Stimulated activated CD4-positive, alpha-beta T cell treated with anti-CD3 and anti-CD28 coated beads, Interleukin-12 subunit alpha, Interleukin-12 subunit beta, amount 100 ng/mL, for 4 hours (primary cell): ENCODE measurements at places on chromosomes 2 and 18.

DNA sequence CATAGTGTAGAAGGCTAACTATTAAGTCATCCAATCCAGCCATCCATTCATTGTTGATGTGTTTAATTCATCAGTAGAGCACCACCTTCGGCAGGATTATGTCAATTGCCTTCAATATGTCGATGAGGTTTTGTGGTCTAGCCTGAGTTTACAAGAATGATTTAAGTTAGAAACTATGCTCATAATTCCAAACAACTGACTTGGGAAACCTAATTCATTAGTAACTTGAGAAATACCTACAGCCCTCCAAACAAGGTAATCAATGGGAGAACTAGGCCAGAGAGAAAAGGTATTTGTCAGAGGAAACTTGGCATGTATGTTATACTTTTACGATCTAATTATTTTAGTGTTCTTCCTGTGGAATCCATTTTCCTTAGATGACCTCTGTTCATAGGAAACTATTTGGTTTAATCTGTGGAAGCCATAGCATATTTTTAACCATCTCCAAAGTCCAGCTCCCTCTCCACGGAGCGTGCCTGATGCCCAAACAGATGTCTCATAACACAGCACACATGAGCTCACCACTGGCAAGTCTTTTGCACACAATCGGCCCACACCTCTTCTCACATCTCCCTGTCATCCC lies 148.5 kb downstream of the GFPT1 start:
- DNase-seq = no peak

DNA sequence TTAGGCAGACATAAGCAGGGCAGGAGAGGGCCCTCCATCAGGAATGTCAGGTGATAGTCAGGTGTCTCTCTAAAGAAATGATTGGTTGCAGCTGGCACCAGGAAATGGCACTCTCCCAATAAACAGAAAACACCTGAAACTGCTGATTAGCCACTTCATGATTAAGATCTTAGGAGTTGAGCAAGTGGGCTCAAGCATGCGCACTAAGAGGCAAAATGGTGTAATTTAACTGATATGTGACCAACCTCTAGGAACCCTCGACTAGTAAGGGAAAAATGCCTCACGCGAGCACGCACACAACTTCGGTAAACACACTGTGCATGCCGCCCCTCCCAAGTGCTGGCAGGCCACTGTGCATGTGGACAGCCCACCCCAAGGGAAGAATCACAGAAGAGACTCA lies 23.8 kb upstream of the SLC35G4 start:
- no peak for DNase-seq

DNA sequence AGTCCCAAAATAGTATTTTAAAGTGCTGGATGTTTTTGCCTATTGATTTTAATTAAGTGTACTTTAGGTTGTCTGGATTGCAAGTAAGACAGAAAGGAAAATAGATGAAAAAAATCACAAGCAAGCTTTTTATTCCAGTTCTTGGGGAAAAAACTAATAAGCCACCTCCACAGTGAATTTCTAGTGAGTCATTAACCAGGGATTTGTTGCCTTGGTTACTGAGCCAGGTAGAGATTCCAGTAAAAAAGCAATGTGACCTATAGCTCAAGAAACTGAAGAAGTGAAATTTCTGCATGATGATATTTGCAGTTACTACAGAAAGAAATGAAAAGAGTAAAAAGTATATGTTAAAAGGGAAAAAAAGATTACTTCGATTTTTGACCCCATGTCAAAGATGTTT lies 160.6 kb downstream of the METTL4 start:
- DNase-seq = no peak

DNA sequence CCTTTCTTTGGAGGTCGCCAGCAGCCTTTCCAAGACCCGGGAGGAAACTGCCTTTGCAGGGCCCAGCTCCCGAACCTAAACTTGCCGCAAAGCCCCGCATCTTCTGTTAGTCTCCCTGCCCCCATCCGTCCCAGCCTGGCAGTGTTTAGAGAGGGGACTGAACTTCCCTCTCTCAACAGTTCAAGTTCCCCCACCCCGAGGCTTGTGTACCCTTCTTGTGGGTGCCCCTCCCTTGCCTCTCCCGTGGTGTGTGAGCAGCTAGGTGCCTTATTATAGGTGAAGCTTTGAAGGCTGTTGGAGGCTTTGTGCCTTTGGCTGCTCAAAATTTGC lies 1.4 kb downstream of the LBH start:
- no peak for DNase-seq

DNA sequence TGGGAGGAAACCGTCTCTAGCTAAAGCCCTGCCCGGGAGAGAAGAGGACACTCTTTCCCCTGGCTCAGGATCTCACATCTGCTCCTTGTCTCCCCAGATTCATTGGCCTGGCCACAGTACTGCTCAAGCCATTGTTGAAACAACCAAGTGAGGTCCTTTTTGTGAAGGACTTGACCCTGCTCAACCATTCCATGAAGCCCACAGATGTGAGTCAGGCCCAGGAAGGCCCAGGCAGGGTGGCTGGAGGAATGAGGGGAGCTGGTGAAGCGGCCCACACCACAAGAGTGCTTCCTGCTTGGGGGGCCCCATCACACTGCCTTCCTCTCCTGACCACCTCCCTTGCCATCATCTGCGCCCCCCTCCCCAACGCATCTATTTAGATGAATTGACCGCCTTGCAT lies 5.1 kb downstream of the FER1L5 start:
- no peak for DNase-seq

DNA sequence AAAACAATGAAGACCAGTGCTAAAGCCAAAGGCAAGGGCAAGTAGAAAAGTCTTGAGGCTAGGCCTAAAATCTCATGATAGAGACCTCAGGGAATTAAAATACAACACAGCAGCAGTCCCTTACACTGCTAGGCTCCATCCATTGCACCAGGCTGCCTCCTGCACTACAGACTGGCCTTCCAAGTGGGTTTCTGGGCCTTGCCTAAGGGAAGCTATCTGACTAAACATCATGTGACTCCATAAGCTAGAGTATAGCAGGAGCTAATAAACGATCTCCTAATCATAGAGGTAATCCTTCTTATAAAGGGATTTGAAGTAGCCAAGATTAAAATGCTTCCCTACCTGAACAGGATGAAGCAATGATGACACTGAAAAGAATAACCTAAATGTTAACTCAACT lies 77.6 kb upstream of the NFU1 start:
- no peak for DNase-seq

DNA sequence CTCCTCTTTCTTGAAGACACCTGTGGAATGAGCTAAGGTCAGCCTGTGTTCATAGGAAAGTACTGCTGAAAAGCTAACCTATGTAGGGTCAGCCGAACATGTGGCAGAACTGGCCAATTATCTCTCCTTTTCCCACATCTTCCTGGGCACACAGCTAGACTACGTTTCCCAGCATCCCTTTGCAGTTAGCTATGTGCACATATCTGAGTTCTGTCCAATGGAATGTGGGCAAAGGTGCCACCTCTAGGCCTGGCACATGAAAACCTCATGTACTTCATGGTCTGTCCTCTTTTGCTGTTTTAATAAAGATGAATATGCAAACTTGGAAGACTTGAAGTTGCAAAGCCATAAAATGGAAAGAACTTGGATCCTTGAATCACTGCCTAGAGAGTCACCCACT lies 352.6 kb downstream of the TNS1 start:
- DNase-seq = no peak

GRCh38 chr2:6418291-6418690 lies 447.4 kb downstream of the CMPK2 start:
- no peak for DNase-seq
